ENCODE measurements at places on chromosomes 16 and 17.

DNA sequence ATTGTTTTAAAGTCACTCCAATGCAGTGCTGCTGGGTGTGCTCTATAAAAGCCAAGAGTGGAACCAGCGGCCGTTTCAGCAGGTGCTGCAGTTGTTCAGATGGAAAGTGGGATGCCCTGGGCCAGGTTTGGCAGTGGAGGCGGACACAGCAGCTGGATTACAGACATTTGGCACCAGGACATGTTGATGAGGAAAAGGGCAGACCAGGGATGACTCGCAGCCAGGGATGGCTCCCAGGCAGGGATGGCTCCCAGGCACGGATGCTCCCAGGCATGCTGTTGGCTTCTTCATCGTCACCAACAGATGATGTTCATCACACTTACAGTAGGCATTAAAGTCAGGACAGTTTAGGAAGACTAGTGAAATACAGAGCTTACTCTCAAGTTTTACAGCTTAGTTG, 10.0 kb downstream of the GAN start:
- DNase-seq = no peak

DNA sequence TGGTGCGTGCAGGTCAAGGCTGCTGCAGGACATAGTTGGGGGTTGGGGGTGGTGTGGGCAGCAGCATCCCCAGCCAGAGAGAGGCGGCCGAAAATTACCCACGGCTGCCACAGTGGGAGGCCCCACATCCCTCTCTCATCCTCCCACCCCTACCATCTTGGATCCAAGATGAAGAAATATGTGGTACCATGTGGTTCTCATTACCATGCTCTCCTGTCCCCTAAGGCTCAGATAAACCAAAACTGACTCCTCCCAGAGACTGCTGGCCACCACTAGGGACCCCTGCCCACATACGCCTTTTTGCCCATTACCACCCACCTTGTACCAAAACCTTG, 120.4 kb downstream of the HIC1 start:
- DNase-seq = no peak

GRCh38 chr17:15967706-15968399, 22.9 kb downstream of the ADORA2B start:
- no peak for DNase-seq

GRCh38 chr17:46770818-46771560, 47.5 kb downstream of the WNT3 start:
- DNase-seq = peak; percentile 17

DNA sequence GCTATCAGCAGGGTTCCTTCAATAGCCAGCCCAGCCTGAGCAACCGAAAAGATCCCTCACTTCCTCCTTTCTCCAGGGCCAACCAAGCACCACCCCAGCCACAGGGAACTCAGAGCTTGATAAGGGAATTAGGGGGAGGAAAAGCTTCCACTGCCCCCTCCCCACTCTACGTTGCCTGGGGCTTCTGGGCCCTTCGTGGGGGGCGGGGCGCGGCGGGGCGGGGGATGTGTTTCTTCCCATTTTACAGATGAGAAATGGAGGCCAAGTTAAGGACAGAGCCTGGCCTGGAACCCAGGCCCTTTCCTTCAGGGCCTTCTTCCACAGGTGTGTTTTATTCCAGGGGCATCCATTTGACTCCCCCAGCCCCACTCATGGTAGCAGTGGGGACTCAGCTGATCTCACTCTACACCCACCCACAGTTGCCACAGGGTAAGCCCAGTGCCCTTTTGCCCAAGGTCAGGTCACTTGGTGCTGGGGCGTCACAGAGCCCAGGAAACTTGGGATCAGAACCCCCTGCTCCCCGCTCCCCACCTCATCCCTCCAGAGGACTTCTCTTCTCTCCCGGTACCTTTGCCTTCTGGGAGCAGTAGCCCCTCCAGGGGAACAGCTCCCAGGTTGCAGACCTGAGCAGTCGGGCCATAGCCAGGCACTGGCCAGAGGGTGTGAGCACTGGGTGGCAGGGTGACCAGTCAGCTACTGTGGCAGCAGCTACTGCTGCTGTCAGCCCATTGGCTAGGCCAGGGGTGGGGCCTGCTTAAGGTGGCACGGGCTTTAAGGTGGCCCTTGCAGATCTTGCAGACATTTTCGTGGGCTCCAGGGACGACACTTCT, at the start of gene LDHD:
LDHD (minus strand) TSS at position 700 of the 830 bp plus-strand sequence; CDS start at position 640, 60 bp downstream.
- peak; percentile 68 for DNase-seq

GRCh38 chr17:39943702-39944392, 16.3 kb downstream of the LRRC3C start:
- DNase-seq = no peak

DNA sequence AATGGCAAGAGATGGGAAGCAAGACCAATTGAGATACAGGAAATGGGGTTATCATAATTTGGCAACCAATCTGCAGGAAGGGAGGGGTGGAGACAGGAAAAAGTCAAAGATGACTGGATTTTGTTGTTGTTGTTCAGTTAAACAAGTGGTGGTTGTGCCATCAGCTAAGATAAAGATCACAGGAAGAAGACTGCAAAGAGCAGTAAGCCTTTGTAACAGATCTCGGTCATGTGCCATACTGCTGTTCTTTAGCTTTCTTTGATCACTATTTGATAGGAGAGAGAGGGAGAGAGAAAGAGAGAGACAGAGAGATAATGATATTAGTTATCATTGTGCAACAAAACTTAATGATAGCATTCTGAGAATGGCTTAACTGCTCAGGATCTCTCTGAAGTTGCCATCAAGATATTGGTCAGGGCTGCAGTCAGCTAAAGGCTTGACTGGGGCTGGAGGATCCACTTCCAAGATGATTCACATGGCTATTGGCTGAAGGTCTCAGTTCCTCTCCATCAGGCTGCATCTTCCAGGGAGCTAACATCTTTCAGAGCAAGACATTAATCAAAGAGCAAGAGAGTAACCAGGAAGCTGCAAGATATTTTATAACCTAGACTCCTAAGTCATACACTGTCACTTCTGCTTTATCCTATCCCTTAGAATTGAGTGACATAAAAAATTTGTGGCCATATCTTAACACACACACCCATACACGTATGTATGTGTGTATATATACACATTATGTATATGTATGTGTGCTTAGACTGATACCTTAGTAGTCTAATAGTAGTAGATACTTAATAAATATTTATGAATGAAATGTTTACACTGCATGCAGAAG, 405.0 kb downstream of the SHISA9 start:
- no peak for DNase-seq

- no peak for DNase-seq
These were observed 36.4 kb upstream of the CDH15 start for GRCh38 chr16:89135166-89135565.

DNA sequence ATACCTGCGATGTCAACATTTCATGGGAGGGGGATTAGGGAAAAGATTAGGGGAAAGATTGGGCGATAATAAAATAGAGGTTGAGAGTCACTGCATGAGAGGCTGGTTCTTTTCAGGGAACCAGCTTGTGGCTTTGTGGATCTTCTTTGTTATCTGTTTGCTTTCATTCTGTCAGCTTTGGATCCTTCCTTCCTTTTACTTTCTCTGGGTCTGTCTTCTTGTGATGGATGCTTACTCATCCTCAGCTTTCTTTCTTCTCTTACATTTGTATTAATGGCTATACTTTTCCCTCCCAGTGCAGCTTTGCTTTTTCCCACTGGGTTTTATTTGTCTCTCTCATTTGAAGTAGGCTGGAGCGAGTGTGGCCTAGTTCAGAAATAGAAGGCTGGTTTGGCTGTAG, 47.1 kb downstream of the RPTOR start:
- DNase-seq = no peak

- no peak for DNase-seq
These were observed 124.6 kb upstream of the TOX3 start for GRCh38 chr16:52671590-52671989.

GRCh38 chr17:1916316-1916715, 86.5 kb downstream of the RPA1 start:
- DNase-seq = no peak

Data from HL-60 (cell line).